ENCODE measurements at places on chromosomes 1 and 21. TPM values are rescaled to one million over a fixed set of nuclear protein-coding genes. Genes with fewer than 3 reads are reported as not detected.

TRIM67 gene
- total RNA-seq = not detected

RGS13 gene
- not detected for total RNA-seq

LY9 gene
- total RNA-seq = not detected

GRCh38 chr1:113479713-113480676, 89.7 kb downstream of the MAGI3 start:
- no peaks in the 10 kb centered on the region for H3K27me3 ChIP-seq
- no peak overlapping the region for H3K27ac ChIP-seq
- no peak overlapping the region for H3K4me3 ChIP-seq
- H3K4me1 ChIP-seq = no peaks in the 10 kb centered on the region

DNA sequence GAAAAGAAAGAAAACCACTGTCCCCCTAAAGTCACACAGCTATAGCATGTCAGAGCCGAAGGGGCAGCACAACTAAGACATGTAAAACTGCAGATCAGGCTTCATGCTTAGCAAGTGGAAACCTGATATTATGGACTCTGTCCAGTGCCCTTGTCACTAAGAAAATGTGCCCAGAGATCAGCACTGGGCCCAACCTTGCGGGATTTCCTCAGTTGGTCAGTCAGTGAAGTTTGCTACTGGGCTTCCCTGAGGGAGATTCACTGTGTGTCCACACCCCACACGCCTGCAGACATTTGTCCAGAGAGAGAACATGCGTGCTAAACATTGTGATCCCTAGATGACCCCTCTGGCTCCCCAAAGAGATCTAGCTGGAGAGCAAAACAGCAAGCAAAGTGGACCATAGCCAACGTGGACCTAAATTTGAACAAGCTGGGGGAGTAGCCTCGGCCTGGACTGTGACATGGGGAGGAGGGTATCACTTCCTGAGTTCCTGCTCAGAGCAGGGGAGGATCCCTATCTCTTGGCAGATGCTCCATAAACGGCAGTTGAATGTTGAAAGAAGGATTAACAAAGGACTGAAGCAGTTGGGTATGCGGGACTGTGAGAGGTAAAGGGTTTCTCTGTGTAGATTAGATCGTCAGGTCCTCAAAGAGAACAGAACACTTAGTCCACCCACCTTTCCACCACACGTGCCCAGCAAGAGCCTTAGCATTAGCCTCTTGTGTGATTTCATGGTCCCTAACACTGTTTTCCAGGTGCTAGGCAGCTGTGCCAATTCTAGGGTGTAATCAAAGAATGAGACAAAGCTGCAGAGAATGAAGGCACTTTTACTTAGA, 53.6 kb downstream of the GLUL start:
- no peak overlapping the region for H3K4me3 ChIP-seq
- H3K36me3 ChIP-seq = no peaks in the 10 kb centered on the region
- DNase-seq = no peak
- H3K4me1 ChIP-seq = peaks cover 2% of the 10 kb centered on the region

DNA sequence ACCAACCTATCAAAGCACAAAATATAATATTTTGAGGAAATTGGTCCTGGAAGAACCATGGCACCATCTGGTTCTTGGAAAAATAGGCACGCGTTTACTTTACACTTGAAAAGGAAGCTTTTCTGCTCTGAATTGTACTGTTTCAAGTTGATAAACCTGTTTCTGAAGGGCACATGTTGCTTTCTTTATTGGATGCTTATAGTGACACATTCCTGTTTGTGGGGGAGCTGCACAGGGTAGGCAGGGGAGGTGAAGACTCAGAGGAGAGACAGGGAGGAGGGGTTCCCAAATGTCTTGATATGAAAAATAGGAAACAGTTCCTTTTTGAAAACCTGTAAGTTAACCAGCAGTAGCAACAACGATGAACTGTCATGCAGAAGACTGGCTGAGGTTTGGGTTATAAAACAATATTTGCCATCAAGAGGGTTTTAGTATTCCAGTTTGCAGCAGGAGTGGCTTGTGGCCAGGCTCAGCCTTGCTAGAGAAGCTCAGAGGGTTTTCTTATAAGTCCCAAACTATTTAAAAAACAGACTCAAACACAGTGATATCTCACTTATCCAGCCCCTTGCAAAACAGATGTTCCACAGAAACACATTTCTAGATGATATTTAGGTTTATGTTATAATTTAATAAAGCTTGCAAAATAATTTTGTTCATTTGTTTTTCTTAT, 127.0 kb upstream of the MROH9 start:
- no peaks in the 10 kb centered on the region for H3K27me3 ChIP-seq
- DNase-seq = no peak
- H3K36me3 ChIP-seq = no peaks in the 10 kb centered on the region

DNA sequence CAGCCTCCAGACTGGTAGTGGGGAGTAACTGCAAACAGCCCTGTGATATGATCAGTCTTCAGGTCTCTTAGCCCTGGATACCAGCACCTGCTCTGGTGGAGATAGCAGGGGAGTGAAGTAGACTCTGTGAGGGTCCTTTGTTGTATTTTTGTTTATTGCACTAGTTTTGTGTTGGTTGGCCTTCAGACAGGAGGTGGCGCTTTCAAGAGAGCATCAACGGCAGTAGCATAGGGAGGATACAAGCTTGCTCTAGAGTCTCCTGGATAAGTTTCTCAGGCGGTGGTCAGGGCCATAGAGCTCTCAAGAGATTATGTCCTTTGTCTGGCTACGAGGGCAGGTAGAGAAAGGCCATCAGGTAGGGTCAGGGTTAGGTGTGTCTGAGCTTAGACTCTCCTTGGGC, 116.4 kb downstream of the USH2A start:
- H3K27ac ChIP-seq = no peak overlapping the region
- H3K4me3 ChIP-seq = no peak overlapping the region
- DNase-seq = no peak
- H3K36me3 ChIP-seq = no peaks in the 10 kb centered on the region
- H3K27me3 ChIP-seq = no peaks in the 10 kb centered on the region
- H3K4me1 ChIP-seq = no peaks in the 10 kb centered on the region

Measured in H9 (cell line).